Natural killer cell (primary cell): ENCODE measurements at places on chromosomes 16 and 17. TPM values are rescaled to one million over a fixed set of nuclear protein-coding genes. Genes with fewer than 3 reads are reported as not detected.
A peak's percentile ranks its signal among the peaks of the same experiment; 100 is the strongest.

Gene KRTAP9-2
- not detected for total RNA-seq

DNA sequence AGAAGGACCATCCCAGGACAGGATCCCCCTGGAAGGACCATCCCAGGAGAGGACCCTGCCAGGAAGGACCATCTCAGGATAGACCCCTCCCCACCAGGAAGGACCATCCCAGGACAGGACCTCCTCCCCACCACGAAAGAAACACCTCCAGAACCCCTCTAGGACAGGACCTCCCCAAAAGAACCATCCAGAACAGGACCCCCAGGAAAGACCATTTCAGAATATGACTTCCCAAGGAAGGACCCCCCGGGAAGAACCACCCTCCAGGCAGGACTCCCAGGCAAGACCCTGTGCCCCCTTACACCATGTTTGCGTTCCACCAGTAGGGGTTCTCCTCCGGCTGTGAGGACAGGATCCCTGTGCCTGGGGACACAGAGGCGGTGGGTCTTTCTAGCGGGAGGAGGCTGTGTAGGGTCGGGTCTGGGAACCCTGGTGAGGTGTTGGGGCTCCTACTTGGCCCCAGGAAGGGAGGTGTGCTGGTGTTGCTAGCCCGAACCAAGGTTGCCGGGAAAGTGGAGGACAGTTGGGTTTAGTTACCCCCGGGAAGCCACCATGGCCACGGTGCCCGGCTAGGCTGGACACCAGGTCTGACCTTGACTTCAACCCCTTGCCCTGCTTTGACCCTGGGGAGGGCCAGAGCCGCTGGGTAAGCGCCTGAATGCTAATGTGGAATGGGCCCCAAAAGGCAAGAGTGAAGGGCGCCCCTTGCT, 2.2 kb downstream of the NOTUM start:
- no peak for DNase-seq

- peak; percentile 51 for DNase-seq
These were observed 874 bp downstream of the CMTM3 start for GRCh38 chr16:66605177-66605978.

DNA sequence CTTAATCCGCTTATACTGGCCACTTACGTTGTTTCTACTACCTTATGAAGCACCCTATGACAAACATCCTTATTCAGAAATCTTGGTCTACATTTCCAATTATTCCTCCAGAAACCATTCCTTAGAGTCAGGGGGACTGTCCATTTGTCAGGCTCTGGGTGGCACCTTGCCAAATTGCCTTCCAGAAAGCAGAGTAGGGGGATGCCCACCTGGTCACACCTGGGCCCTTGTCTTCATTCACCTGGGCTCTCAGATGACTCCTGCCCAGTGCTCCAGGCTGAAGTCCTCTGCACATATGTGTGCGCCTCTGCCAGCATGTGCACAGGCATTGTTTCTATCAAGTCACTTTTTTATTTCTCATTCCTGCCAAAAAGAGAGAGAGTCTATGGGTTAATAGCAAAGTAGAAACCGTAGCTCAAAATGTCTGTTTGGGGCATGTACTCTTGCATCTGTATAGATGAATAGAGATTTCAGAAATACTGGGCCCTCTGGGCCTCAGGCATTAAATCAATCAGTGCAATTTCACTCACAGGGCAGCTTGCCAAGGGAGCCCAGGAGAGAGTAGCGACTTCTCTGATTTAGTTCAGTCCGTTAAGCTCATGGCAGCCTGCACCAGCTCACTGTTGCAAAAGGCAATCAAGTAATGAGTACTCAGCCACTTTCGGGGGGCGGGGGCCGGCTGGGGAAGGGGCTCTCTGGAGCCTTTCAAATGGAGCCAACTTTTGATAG, 104.7 kb downstream of the SOCS1 start:
- DNase-seq: no peak
